ENCODE measurements at places on chromosomes 3 and 15.

GRCh38 chr3:151818361-151818760, 4.4 kb downstream of the AADAC start:
- DNase-seq, result no peak

DNA sequence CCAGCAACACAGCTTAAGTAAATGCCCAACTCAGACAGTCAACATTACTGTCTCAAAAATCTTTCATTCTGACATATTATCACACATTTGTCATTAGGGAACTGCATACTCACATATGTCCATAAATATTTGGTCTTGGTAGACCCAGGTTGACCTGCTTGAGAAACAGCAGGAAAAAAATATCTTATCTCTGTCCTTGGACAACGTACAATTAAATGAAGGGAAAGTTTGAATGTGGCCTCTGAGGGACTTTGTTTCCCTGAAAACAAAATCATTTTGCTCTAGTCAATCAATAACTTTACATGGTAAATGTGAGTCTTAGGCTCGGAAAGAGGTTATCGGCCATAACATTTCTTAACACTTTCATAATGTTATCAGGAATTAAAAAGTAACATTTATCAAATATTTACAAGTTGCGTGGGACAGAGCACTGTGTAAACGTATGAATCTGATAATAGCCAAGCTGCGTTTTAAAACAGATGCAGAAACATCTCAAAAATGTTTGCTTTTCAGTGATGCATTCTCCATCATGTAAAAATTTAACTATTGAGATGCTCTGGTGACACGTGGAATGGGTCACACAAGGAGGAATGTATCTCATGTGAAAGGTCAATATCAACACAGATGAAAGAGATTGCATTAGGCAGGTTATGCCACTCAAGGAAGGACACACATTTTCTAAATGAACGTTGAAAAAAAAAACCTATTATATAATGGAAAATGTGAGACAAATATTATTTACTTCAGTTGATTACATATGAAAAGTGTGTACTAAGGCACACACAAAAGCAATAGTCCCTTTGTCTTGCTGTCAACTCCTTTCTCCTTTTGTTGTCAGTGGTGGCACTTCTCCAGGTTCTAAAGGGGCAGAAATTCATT, 304.4 kb downstream of the WDR72 start:
- no peak for DNase-seq

DNA sequence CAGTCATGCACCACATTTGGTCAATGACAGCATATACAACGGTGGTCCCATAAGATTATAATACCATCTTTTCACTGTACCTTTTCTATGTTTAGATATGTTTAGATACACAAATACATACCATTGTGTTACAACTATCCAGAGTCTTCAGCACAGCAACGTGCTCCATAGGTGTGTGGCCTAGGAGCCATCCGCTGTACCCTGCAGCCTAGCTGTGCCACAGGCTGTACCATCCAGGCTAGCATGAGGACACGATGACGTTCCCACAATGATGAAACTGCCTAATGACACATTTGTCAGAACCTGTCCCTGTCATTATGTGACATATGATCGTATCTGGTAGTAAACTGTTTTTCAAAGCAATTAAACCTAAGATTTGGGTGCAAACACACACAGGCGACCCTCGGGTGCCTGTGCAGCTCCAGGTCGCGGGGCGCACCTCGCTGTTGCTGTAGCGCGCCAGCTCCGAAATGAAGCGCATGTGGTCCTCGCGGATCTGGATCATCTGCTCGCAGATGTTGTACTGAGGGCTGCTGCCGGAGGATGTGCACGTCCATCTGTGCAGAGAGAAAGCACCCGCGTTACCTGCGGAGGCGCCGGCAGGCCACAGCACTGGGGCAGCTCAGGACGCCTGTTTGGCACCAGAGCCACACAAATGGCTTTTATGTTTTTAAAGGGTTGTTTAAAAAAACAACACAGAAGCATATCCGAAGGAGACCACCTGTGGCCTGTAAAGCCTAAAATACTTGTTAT, 48.2 kb downstream of the CYFIP1 start:
- no peak for DNase-seq

DNA sequence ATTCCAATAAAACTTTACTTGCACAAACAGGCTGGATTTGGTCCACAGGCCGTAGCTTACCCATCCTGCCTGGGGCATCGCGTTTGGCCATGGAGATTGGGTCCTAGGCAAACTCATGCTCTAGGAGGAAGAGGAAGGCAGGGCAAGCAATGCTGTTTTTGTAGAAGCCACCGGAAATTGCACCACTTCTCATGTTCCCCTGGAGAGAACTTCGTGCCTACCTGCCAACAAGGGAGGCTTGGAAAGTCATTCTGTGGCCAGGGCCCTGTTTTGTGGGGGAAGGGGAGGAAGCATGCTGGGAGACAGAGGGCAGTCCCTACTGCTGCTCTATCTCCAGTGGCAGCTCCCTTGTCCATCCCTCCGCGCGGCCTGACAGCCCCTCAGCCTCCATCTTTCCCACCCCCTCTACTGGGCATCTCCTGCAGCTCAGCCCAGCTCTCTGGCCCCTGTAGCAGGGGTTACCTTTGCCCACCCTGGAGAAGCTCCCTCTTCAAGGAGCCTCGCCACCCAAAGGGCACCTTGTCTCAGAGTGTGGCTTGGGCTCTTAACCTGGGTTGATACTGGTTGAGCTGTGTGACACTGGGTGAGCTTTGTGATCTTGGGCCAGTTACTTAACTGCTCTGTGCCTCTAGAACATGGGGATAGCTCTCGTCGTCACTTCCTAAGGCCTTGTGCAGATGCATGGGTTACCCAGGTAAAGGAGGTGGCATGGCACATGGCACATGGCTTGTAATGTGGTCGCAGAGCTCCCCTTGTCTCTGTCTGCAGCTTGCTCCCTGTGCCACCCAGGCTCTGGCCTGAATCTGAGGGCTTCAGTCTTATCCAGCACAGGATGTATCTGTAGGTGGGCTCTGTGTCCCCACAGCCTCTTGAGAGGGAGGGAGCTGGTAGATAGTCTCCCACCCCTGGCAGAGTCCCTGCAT, 6.1 kb downstream of the ABTB1 start:
- DNase-seq, result no peak

- no peak for DNase-seq
Measured at GRCh38 chr15:100597862-100598261, 4.1 kb downstream of the LINS1 start.

- no peak for DNase-seq
Measured at GRCh38 chr3:25469558-25469957, 41.5 kb downstream of the RARB start.

- DNase-seq, result no peak
Measured at GRCh38 chr15:27714675-27715074, 384.4 kb downstream of the OCA2 start.

- DNase-seq, result no peak
Measured at GRCh38 chr3:47000198-47000815, 20.8 kb downstream of the NBEAL2 start.

- DNase-seq, result no peak
Measured at GRCh38 chr3:53820084-53820483, 26.1 kb downstream of the CHDH start.

DNA sequence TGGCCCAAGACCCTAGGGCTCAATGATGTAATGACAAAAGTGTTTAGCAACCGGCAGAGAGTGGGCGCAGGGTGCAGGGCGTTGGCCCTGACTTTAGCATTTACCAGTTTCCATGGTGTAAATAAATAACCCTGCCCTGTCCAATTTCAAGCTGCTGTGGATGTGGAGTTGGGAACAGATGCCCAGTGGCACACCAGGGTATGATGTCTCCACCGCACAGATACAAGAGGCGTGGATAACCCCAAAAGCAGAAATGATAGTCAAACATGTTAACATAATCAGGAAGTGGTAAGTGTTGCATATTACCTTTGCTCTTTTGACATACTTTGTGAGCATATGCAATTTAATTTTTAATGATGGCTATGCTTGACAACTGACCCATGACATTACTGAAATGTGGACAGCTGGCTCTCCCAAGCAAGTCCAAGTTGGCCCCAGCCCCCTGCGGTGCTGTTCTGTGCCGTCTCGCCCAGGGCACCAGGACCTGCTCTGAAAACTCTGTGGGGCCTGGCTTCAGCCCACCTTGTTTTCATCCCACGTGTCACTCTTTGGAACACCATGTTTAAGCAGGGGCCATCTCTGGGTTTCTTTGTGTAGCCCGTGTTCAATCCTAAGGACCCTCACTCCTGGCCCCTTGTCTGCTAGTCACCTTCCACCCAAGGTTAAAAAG, 10.8 kb upstream of the ANPEP start:
- DNase-seq, result no peak

DNA sequence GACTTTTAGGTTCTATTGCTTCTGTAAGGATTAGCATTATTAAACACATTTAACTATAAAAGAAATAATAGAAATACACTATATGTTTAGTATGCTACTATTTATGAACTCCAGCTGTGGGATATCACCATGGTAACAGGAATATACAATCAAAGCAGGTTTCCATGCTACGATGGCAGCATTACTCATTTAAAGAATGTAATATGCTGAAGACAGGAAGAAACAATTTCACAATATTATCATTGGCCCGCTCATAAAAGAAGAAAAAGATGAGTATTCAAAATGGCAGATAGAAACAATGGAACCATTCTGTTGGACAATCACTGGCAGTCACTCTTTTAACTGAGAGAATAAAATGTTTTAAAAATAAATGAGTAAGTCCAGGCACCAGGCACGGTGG, 153.4 kb downstream of the CBLB start:
- DNase-seq, result no peak

- no peak for DNase-seq
Measured at GRCh38 chr3:73484656-73485248, 140.0 kb downstream of the PDZRN3 start.

DNA sequence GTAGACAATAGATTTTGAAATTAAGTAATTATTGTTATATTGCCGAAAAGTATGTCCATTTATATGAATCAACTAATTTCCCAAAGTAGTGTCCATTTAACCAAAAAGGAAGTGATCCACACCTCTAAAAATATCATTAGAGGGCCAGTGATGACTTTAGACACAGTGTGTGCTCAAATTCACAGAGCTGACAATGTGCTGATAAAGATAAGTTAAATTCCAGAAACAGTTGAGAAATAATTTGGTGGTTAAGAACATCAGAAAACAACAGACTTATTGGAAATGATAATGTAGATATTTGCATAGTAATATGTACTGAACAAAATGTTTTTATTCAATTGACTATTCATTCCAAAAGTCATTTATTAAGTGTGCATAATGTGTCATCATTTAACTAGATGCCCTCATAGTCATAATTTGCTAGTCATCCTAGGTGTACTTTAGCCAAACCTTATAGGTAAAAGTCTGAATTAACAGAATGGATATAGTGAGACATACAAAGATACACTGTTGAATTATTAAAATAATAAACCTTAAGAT, 230.2 kb upstream of the ADAMTS9 start:
- DNase-seq, result no peak

DNA sequence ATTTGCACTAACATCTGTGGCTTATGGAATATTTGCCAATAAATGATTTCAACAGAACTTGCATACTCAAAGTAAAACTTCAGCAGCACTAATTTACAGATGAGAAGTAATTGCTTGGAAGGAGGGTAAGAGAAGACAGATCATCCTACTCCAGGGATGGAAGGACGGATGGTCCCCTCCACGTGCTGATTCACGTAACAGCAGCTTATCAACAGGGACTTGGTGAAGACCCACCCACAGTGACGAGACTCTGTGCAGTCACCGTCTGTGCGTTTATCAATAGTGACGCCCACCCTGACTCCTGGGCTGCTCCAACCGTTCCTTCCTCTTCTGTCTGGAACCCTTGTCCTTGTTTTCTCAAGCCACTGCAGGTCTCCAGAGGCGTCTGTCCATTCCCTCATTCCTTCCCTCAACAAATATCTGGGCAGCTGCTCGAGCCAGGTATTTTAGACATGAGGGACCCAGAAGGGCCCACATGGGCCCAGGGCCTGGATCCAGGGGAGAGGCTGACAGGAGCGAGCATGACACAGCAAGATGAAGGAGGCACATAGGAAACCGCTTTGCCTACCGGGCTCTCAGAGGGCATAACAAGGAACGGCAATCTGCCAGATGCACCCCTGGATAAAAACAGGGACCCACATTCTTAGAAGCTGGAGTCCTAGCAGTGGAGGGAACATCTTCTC, 33.3 kb downstream of the PCSK6 start:
- no peak for DNase-seq

- no peak for DNase-seq
Measured at GRCh38 chr15:42285034-42285433, 11.8 kb upstream of the TMEM87A start.

GRCh38 chr15:22884344-22884743, 45.9 kb downstream of the NIPA2 start:
- DNase-seq, result no peak

GRCh38 chr3:114760679-114761078, 386.4 kb downstream of the ZBTB20 start:
- no peak for DNase-seq

DNA sequence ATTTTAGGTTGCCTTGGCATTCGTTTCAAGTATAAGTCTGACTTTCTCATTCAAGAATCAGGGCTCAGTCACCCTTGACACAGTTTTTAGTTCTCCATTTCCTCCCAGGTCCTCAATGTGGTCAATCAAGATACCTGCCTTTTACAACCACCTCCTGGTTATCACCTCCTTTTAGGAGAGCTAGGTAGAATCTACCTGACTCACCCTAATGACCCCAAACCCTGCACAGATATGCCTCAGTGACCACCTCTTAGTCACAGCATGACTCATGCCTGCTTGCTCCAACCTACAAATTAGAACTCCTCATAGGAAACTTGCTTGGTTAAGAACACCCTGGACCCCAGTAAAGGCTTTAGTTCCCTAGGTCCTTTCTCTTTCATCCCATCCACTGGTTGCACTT, 22.5 kb downstream of the DMXL2 start:
- DNase-seq, result no peak

GRCh38 chr15:60223176-60223575, 174.6 kb downstream of the ANXA2 start:
- no peak for DNase-seq

GRCh38 chr3:194514626-194515025, 27.8 kb upstream of the ATP13A3 start:
- DNase-seq, result peak; percentile 48

DNA sequence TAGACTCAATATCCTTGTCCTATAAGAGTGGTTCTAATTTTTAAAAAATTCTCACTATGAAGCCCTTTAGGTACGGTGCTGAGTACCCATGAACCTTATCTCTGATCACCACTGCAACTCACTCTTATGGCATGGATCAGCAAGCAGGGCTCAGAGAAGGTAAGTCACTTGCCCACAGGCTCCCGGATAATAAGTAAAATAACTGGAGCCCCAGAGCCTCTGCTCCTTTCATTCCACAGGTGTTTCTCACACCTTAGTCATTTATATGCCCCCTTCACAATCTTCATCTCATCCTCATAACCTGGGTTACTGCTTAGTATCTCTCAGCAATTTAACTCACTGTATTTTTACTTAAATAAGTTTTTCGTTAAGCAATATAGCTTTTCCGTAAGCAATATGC, 28.4 kb upstream of the AKAP13 start:
- DNase-seq, result no peak

DNA sequence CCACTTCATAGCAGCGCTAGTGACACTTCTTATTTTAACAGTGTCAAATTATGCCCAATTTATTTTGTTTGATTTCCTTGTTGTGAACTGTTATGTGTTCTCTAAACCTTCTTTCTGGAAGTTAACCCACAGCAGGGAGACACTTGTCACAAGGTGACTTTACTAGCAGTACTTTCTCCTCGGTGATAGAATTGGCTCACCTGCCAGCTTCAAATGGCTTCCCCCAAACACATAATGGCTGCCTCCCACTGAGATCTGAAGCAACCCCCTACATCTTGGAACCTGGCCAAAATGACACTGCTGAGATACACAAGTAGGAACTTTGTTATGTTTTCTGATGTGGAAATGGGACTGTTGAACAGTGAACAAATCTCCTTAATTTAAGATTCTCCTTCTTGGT, 238.8 kb upstream of the DPH6 start:
- DNase-seq, result no peak

All from CD4-positive, alpha-beta T cell (primary cell).